T-cell (primary cell): ENCODE measurements at places on chromosomes 16 and 17.

GRCh38 chr17:38554430-38555350 is 51.1 kb downstream of the SRCIN1 start:
- DNase-seq = no peak

- no peak for DNase-seq
These were observed 19.9 kb upstream of the MLKL start for GRCh38 chr16:74720579-74720978.

- no peak for DNase-seq
These were observed 7.4 kb downstream of the ACD start for GRCh38 chr16:67652578-67653127.

DNA sequence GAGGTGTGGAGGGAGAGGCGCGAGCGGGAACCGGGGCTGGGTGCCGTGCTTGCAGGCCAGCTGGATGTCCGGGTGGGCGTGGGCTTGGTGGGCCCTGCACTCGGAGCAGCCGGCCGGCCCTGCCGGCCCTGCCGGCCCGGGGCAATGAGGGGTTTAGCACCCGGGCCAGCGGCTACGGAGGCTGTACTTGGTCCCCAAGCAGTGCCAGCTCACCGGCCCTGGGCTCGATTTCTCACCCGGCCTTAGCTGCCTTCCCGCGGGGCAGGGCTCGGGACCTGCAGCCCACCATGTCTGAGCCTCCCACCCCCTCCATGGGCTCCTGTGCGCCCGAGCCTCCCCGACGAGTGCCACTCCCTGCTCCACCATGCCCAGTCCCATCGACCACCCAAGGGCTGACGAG is 24.7 kb upstream of the GPATCH8 start:
- no peak for DNase-seq
